ENCODE measurements at places on chromosomes 5 and 9. TPM values are rescaled to one million over a fixed set of nuclear protein-coding genes. Genes with fewer than 3 reads are reported as not detected.

Gene PCDHA10
- 1.5 TPM for total RNA-seq

Gene FOXD4L3
- total RNA-seq = not detected

Gene TSSK1B
- 0.93 TPM for total RNA-seq

Gene NOXA1
- total RNA-seq = 1.1 TPM

Gene SPATA31D4
- not detected for total RNA-seq

Gene TTC16
- total RNA-seq = not detected

Gene ZCCHC10
- total RNA-seq = 14.5 TPM

Gene SLC6A18
- total RNA-seq = not detected

Gene EXOC3
- total RNA-seq = 46.4 TPM

Gene LRRC19
- not detected for total RNA-seq

Gene CDKN2A
- 2.7 TPM for total RNA-seq

Gene OR1K1
- total RNA-seq = not detected
